Activated CD8-positive, alpha-beta memory T cell treated with anti-CD3 and anti-CD28 coated beads for 4 hours (primary cell): ENCODE measurements at places on chromosomes 13 and 19.

GRCh38 chr13:113029487-113030258 is 60.7 kb downstream of the MCF2L start:
- peak; percentile 22 for DNase-seq

DNA sequence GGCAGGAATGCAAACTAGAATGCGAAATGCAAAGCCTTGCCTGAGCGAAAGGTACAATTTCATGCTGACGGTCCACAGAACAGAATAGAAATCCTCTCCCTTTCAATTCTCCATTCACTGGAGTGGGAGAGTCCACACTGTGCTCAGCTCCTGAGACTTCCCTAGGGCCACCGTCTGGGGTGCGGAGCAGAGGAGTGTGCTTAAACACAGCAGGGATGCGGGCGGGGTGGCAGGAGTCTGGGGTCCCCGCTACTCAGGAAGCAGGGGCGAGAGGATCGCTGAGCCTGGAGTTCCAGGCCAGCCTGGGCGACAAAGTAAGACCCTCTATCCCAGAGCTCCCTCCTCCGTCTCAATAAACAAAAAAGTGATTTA is 552 bp upstream of the ZNF816 start:
- DNase-seq: no peak

DNA sequence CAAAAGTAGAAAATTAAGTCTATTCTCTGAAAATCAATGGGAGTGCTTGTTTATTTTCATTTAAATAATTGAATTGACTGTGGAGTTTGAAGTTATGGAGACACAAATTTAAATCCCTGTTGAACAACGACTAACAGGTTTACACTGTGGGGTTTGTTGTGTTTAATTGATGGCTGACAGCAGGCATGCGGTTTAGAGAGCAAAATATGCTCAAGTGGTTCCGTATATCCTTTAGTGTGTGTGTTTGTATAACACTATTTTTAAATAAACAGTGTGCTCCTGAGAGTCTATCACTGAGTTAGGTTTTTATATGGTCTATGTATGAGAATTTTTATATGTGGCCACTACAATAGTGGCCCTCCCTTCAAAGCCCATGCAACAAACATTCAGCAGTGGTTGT is 332.0 kb downstream of the GPC6 start:
- no peak for DNase-seq

GRCh38 chr13:49502954-49503353 is 7.2 kb downstream of the PHF11 start:
- no peak for DNase-seq

DNA sequence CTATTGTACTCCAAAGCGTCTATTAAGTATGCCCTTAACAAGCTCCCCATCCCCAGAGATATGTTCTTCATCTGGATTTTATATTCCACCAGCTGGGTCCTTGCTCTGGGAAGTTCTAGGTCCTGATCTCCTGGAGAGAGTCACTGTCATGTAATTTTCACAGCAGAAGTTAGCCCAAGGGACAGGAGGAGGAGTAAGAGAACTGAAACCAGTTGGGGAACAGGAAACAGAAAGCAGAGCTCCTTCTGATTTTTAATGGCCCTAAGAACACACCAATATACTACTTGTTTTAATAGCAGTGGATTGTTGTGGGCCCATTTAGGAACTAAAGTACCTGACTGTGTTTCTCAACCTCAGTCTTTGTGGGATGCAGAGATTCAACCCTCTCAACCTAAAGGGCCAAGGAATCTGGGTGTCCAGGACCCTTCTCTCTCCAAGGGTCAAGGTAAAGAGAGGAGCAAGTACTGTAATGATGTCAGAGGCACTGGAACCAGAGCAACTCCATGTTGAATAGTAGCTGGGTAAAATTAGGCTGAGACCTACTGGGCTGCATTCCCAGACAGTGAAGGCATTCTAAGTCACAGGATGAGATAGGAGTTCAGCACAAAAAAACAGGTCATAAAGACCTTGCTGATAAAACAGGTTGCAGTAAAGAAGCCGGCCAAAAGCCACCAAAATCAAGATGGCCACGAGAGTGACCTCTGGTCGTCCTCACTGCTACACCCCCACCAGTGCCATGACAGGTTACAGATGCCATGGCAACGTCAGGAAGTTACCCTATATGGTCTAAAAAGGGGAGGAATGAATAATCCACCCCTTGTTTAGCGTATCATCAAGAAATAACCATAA is 8.1 kb upstream of the FPR3 start:
- DNase-seq: no peak

- no peak for DNase-seq
These were observed 39.7 kb downstream of the MLLT1 start for GRCh38 chr19:6239871-6240676.

GRCh38 chr19:41929536-41930071 is 1.4 kb upstream of the ERFL start:
- DNase-seq: no peak
